ENCODE measurements at places on chromosomes 2 and 18.
A peak's percentile ranks its signal among the peaks of the same experiment; 100 is the strongest.

GRCh38 chr2:42328148-42328833 lies 32.7 kb downstream of the COX7A2L start:
- peak; percentile 13 for DNase-seq

GRCh38 chr2:45316576-45317338 lies 294.3 kb downstream of the SRBD1 start:
- DNase-seq: no peak

- peak; percentile 65 for DNase-seq
These were observed 1.0 kb downstream of the NAB1 start for GRCh38 chr2:190649798-190650390.

GRCh38 chr2:6750411-6751158 lies 115.1 kb downstream of the CMPK2 start:
- DNase-seq: no peak

DNA sequence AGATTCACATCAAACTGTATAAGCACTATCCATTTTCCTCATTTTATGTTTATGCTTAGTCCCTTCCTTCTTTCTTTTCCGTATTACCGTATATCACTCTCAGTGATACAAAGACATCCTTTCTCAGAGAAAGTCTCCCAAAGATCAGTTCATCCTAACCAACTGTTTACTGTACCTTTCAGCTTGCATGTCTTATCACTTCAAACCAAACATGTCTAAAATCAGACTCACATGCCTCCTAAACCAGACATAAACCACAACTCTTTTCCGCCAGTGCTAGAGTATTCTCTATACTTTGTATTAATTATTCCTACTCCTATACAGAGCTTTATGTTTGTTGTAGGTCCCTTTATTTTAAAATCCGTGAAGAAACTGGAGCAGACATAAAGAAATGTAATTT lies 41.5 kb downstream of the KCMF1 start:
- DNase-seq: no peak

GRCh38 chr2:71724793-71725192 lies 271.4 kb downstream of the DYSF start:
- no peak for DNase-seq

DNA sequence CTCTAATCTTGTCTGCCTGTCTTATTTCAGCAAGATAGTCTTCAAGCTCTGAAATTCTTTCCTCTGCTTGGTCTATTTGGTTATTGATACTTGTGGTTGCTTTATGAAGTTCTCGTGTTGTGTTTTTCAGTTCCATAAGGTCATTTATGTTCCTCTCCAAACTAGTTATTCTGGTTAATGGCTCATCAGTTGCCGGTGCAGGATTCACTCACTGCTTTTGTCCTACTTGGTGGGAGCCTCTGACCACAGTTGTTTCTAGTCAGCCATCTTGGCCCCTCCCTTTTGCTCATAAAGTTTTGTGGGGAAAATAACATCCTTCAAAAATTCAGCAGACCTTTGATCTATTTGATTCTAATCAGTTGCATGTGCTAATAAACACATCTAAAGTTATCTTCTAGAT lies 158.6 kb upstream of the PARD3B start:
- no peak for DNase-seq

GRCh38 chr2:236250909-236251579 lies 13.2 kb downstream of the ASB18 start:
- no peak for DNase-seq

- no peak for DNase-seq
These were observed 945.3 kb downstream of the TRIB2 start for GRCh38 chr2:13662055-13662454.

DNA sequence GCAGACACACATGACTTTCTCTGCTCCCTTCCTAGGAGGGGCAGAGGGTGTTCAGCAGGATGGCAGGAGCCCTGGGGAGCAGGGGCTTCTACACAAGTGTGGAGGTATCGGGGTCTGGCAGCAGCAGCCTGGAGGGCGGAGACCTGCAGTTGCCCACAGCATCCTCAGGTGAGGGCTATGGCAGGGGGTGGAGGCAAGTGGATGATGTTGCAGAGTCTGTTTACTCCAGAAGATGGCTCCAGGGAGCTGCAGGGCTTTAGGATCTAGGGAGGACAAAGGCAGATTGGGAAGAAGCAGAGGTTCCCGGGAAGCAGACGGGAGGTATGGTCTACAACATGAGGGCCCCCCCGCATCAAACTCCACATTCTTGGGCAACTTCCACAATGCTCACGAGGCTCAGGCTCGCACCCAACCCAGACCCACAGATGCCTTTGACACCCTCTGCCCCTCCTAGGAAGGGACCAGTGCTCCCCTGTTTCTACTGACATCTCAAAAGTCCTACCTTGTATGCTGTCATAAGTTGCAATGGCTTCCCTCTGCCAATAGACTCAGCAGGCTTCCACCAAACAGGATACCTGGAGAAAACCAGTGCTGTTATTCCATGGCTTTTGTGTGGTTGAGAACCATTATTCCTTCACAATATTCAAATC lies 12.0 kb upstream of the ATP6V1C2 start:
- no peak for DNase-seq

DNA sequence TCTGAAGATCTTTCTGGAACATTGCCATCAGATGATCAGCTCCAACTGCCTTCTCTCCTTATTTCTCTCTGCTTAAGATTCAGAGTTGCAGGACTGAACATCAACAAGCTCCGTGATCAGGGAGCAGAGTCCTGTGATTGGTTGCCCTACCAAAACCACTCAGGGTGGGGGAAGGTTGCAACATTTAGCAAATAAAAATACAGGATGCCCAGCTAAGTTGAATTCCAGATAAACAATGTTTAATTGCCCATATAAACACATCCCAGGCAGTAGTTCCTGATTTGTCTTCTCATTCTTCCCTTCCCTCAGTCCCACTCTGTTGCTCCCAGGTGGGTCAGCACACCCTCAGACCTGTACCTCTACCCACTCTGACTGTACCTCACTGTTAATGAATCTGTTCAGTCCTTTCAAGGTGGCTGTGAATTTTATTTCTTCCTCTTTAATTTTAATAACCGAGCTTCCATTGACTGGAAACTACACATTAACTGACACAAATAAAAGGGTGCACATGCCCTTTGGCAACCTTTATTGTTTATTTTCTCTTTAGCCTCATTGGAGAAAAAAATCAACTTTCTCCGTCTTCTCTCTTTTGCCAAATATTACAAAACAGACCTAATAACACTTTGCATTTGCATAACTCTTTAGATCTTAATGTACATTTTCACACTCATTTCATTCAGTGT lies 167.1 kb upstream of the PKDCC start:
- no peak for DNase-seq

GRCh38 chr2:72920318-72921087 lies 3.2 kb downstream of the EMX1 start:
- no peak for DNase-seq

DNA sequence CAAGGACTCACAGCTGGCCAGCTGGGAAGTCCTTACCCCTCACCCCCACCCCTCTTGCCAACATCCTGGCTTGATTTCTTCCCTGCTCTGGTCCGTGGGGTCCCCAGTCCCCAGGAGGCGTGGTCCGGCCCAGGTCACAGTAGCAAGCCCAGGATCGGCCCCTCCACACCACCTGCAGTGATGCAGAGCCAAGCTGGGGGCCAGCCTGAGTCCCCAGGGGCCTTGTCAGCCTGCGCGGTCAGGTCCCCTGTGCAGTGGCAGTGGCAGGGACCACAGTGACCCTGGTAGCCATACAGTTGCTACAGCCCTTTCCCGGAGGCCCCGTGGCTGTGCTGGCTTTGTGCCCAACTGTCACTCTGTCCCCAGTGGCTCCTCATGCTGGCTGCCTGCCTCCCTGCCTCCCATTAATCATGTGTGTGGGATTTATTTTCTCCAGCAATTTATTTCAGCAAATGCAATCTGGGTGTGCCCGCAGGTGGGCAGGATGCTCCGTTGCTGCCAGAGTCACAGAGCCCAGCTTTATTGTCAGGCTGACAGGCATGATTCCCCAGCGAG lies 8.8 kb upstream of the PRSS56 start:
- no peak for DNase-seq

DNA sequence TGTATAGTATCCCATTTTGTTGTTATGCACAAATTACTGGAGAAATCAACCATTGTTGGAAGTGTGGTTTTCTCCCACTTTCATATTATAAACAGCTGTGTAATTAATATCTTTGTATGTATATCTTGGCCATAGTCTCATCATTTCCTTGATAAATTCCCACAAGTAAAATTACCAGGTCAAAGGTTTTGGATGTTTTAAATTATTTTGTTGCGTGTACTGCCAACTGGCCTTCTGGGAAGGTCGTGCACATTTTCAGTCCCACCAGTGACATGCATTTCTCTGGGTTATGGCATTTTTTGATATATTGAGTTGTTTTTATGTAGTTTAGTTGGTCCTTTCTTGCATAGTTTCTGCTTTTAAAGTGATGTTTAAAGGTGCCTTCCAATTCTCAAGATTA lies 41.5 kb downstream of the TSHZ1 start:
- no peak for DNase-seq

DNA sequence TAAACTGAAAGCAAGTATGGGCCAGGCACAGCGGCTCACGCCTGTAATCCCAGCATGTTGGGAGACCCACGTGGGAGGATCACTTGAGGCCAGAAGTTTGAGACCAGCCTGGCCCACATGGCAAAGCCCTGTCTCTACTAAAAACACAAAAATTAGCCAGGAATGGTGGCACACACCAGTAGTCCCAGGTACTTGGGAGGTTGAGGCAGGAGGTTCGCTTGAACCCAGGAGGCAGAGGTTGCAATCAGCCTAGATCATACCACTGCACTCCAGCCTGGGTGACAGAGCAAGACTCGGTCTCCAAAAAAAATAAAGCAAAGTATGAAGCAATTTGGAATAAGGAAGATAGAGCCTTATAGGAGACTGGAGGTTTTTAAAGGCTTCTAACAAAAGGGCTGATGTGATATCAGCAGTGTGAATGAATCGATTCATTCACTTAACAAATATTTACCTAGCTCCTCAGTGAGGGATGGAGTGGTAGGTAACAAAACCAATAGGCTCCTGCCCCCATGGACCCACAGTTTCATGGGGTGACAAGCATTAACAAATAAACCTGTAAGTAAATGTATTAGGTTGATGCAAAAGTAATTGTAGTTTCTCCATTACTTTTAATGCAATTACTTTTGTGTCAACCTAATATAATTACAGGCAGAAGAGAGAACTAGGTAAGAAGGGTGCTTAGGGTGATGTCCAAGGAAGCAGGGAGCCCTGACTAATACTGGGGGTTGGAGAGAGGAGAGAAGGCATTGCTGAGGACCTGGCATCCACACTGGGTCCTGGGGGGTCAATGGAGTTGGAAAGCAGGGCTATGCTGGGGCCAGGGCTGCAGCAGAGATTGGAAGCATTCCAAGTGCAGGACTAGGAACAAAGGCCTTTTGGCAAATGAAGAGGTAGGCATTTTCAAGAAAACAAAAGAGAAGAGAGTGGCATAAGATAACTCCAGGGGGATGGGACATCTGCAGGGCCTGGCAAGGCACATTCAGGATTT lies 195.4 kb upstream of the ARL4C start:
- no peak for DNase-seq

- no peak for DNase-seq
These were observed 45.9 kb upstream of the AAK1 start for GRCh38 chr2:69689466-69689865.

GRCh38 chr2:69083235-69083748 lies 70.3 kb downstream of the ANTXR1 start:
- no peak for DNase-seq

- no peak for DNase-seq
These were observed 75.5 kb downstream of the ANTXR1 start for GRCh38 chr2:69088466-69088865.

DNA sequence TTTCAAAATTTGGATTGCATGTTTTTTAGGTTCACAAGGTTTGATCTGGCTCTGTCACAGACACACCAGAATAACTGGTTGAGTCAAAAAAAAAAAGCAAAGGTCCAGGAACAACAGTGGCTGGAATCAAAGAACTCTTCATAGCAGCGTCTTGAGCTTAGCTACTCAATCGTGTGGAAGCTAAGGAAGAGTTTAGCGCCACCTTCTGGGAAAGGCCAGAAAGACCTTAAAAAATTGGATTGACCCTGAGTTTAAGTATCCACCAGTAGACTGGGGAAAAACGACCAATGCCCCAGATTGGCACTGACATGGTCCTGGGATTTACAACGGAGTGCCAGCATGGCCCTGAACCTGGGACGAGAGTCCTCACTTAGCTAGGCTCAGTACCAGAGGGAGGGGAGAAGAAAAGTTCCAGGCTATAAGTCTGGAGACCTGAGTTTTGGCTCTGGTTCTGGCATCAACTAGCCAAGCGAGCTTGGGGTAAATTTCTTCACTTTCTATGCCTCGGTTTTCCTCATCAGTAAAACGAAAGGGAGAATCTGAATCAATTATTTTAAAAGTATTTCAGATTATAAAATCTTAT lies 71.1 kb upstream of the TFCP2L1 start:
- peak; percentile 67 for DNase-seq

DNA sequence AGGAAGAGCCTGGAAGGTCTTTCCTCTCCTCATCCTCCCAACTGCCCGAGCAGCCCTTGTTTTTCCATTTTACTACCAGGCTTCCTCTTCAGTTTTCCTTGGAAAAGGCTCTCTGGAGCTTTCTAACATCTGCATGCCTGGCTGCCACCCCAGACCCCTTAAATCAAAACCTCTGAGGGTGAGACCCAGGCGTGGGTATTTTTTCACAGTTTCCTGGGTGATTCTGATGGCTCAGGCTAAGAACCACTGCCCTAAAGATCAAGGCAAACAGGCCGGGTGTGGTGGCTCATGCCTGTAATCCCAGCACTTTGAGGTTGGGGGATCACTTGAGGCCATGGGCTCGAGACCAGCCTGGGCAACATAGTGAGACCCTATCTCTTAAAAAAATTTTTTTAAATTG lies 35.4 kb downstream of the EMILIN2 start:
- no peak for DNase-seq

DNA sequence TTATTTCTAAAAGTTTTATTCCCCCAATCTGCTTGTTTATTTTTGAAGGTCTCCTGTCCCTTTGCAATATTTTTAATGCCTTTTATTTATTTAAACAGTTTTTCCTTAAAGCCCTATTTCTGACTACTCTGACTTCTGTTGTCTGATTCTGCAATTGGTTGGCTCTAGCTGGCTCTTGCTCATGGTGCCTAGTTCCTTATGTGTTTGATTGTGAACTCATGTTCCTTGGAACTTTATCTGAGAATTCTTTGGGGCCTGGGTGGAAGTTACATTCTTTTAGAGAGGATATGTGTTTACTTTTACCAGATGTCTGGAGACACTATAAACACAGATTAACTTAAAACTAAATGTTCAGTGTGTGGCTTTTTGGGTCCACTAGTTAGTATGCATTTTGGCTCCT lies 175.9 kb downstream of the DYSF start:
- no peak for DNase-seq

GRCh38 chr18:35158728-35159450 lies 81.9 kb upstream of the ZNF397 start:
- no peak for DNase-seq

All from globus pallidus (tissue), 1 donor.